SJSA1 (cell line): ENCODE measurements at places on chromosomes 12 and 14. TPM values are rescaled to one million over a fixed set of nuclear protein-coding genes. Genes with fewer than 3 reads are reported as not detected.

DNA sequence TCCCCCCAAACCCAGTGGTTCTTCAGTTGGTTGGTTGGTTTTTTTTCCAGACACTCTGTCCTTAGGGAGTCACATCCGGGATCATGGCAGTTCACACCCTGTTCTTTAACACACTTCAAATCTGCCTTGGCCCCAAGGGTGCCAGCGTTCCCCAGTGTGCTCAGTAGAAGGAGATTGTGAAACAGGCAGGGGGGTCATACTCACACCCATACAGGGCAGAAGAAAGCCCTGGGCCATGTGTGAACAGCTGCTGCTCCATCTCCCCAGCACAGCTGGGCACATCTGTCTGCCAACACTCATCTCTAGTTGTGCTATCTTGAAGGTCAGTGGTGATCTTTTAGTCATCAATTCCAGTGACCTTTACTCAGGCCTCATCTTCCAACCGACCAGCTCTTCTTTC is 64.4 kb upstream of the FUT8 start:
- no peaks in the 10 kb centered on the region for H3K36me3 ChIP-seq
- no peaks in the 10 kb centered on the region for H3K27me3 ChIP-seq
- H3K4me3 ChIP-seq = no peak overlapping the region
- no peak for DNase-seq

The HRK gene
- total RNA-seq = not detected in 2 replicates

The PTCSC3 gene
- not detected in 2 replicates for total RNA-seq

The OR9K2 gene
- total RNA-seq = not detected in 2 replicates

The SMAGP gene
- total RNA-seq = 22.8 and 32.5 TPM in 2 replicates
